Uterus (tissue), 4 donors: ENCODE measurements at places on chromosomes 6 and 20. TPM values are rescaled to one million over a fixed set of nuclear protein-coding genes. Genes with fewer than 3 reads are reported as not detected.

- DNase-seq = no peak
- H3K27me3 ChIP-seq = no peaks in the 10 kb centered on the region
- no peaks in the 10 kb centered on the region for H3K4me1 ChIP-seq
- H3K27ac ChIP-seq = no peak overlapping the region
- no peak overlapping the region for H3K4me3 ChIP-seq
These were observed 167.8 kb upstream of the UST start for GRCh38 chr6:148578837-148579565.

The DNAH8 gene
- total RNA-seq = not detected

The CD93 gene
- total RNA-seq = 100 TPM

The SAMD3 gene
- 10.0 TPM for total RNA-seq

DNA sequence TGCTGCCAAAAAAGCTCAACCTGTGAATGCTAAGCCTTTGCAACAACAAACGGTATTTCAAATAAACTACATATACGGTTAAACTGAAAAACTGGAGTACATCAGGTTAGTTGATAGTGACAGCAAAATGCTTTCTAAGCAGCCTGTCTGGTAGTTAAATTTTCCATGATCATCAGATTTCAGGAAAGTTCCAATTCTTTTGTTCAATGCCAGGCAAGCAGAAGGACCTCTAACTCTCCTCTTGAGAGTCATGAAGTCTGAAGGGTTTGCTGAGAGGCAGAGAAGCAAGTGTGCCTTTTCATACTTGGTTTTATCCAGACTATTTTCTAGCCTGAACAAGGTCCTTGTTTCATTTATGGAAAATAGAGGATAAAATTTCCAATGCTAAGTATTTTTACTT lies 4.5 kb downstream of the FLRT3 start:
- no peak for DNase-seq
- H3K27ac ChIP-seq = no peak overlapping the region
- no peak overlapping the region for H3K4me3 ChIP-seq
- H3K36me3 ChIP-seq = no peaks in the 10 kb centered on the region
- H3K4me1 ChIP-seq = no peaks in the 10 kb centered on the region
- H3K27me3 ChIP-seq = no peaks in the 10 kb centered on the region

DNA sequence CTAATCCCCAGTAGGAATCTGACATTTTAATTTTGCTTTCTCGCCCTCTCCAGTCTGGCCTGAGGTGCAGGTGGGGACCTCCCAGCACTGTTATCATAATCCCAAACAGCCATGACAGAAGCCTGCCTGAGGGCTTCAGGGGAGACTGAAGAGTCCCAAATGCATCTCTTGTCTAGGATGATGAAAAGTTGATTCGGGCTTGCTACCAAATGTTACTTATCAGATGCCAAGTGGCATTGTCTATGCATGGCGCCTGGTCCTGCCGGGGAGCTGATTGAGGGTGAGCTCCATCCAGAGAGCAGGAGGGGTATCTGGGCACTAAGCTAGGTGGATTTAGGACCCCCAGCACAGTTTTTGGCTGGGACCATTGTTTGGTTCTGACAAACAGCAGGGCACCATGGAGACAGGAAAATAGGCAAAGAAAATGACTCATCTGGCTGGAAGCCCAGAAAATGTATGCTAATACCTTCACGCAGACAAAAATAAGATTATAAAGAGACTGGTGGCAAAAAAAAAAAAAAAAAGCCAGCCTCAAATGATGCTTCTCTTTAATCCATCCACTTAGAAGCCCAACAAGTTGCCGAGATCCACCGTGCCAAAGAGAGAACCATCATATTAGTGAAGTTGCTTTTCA lies 513.7 kb upstream of the SULF2 start:
- H3K27ac ChIP-seq = peak overlapping the region; percentile 45
- no peak overlapping the region for H3K4me3 ChIP-seq
- peaks cover 6% of the 10 kb centered on the region for H3K4me1 ChIP-seq
- H3K36me3 ChIP-seq = no peaks in the 10 kb centered on the region
- peak; percentile 43 for DNase-seq
- H3K27me3 ChIP-seq = no peaks in the 10 kb centered on the region

- H3K36me3 ChIP-seq = no peaks in the 10 kb centered on the region
- peak overlapping the region; percentile 88 for H3K27ac ChIP-seq
- peak overlapping the region; percentile 89 for H3K4me3 ChIP-seq
These were observed 1.3 kb downstream of the CDYL start for GRCh38 chr6:4777394-4777935.

DNA sequence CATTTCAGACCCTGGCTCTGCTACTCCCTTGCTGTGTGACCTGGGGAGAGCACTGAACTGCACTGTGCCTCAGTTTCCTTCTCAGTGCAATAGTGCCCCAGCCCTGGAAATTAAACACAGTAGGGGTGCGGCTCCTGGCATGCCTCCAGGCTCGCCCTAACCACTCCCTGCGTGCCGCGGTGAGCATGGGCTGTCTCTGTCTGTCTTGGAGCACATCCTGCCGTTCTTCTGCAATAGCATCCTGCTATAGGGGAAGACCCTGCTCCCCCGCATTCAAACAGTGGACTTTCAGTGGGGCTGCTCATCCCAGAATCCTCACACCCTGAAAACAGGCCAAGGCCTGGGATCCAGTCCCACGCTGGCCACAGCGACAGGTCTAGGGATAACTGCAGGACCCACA lies 129.5 kb downstream of the FOXC1 start:
- no peaks in the 10 kb centered on the region for H3K4me1 ChIP-seq
- no peak overlapping the region for H3K4me3 ChIP-seq
- no peaks in the 10 kb centered on the region for H3K27me3 ChIP-seq
- H3K36me3 ChIP-seq = no peaks in the 10 kb centered on the region
- H3K27ac ChIP-seq = no peak overlapping the region
- DNase-seq = no peak

The THBS2 gene
- 84.0 TPM for total RNA-seq

DNA sequence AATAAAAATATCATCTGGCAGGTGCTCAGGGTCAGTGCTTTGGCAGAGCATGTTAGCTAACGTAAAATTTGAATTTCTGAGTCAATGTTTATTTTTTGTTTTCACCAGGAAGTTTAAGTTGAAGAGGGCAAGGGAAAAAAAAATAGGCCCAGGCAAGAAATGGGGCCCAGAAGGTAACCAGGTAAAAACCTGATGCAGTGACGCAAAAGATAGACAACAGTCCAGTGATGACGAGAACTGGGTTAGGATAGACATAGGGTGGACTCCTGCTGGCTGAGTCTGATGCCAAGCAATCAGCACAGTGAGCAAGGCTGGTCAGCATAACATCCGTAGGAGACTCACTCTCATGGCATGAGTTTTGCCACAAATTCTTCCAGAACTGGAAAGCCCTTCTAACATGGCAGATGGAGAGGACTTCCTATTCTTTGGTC lies 42.2 kb downstream of the ZHX3 start:
- DNase-seq = no peak
- H3K4me1 ChIP-seq = no peaks in the 10 kb centered on the region
- no peak overlapping the region for H3K27ac ChIP-seq
- H3K27me3 ChIP-seq = no peaks in the 10 kb centered on the region
- H3K36me3 ChIP-seq = no peaks in the 10 kb centered on the region
- H3K4me3 ChIP-seq = no peak overlapping the region

The ARMH2 gene
- total RNA-seq = not detected

- H3K36me3 ChIP-seq = no peaks in the 10 kb centered on the region
- H3K27me3 ChIP-seq = no peaks in the 10 kb centered on the region
These were observed 227.0 kb upstream of the MARCKS start for GRCh38 chr6:113629975-113630737.

GRCh38 chr6:152124429-152125074 lies 317.1 kb downstream of the ESR1 start:
- no peaks in the 10 kb centered on the region for H3K4me1 ChIP-seq
- no peaks in the 10 kb centered on the region for H3K36me3 ChIP-seq
- peak overlapping the region; percentile 55 for H3K27ac ChIP-seq
- H3K4me3 ChIP-seq = no peak overlapping the region

The TGM6 gene
- total RNA-seq = not detected

The PAX1 gene
- not detected for total RNA-seq
